H4 (cell line): ENCODE measurements at places on chromosomes 13 and 19. TPM values are rescaled to one million over a fixed set of nuclear protein-coding genes. Genes with fewer than 3 reads are reported as not detected.

GPR18 gene
- total RNA-seq, result not detected in 2 replicates

OSCAR gene
- 0.06 and 2.2 TPM in 2 replicates for total RNA-seq

TUBB4A gene
- 0.87 and 9.2 TPM in 2 replicates for total RNA-seq

FOXA3 gene
- total RNA-seq, result 0.31 TPM in 1 of 2 replicates, not detected in the other

ZNF497 gene
- total RNA-seq, result 1.6 and 5.1 TPM in 2 replicates

NOSIP gene
- 95.7 and 114 TPM in 2 replicates for total RNA-seq

CCNA1 gene
- 2.7 and 4.5 TPM in 2 replicates for total RNA-seq

CD209 gene
- total RNA-seq, result 0.10 TPM in 1 of 2 replicates, not detected in the other

ZNF566 gene
- total RNA-seq, result 7.3 and 11.9 TPM in 2 replicates

ZNF221 gene
- 1.1 and 1.8 TPM in 2 replicates for total RNA-seq

TPM4 gene
- 975 and 1,019 TPM in 2 replicates for total RNA-seq
